ENCODE measurements at places on chromosomes 6 and 20.

GRCh38 chr6:37033819-37034795 lies 28.7 kb downstream of the FGD2 start:
- no peak for DNase-seq

- no peak for DNase-seq
Observed at GRCh38 chr6:144920391-144920961, 635.3 kb downstream of the UTRN start.

GRCh38 chr20:44580581-44581268 lies 1.7 kb upstream of the PKIG start:
- no peak for DNase-seq

GRCh38 chr20:22285555-22285954 lies 298.8 kb downstream of the FOXA2 start:
- DNase-seq, result no peak

GRCh38 chr6:53244399-53244931 lies 95.8 kb upstream of the GCM1 start:
- DNase-seq, result no peak

DNA sequence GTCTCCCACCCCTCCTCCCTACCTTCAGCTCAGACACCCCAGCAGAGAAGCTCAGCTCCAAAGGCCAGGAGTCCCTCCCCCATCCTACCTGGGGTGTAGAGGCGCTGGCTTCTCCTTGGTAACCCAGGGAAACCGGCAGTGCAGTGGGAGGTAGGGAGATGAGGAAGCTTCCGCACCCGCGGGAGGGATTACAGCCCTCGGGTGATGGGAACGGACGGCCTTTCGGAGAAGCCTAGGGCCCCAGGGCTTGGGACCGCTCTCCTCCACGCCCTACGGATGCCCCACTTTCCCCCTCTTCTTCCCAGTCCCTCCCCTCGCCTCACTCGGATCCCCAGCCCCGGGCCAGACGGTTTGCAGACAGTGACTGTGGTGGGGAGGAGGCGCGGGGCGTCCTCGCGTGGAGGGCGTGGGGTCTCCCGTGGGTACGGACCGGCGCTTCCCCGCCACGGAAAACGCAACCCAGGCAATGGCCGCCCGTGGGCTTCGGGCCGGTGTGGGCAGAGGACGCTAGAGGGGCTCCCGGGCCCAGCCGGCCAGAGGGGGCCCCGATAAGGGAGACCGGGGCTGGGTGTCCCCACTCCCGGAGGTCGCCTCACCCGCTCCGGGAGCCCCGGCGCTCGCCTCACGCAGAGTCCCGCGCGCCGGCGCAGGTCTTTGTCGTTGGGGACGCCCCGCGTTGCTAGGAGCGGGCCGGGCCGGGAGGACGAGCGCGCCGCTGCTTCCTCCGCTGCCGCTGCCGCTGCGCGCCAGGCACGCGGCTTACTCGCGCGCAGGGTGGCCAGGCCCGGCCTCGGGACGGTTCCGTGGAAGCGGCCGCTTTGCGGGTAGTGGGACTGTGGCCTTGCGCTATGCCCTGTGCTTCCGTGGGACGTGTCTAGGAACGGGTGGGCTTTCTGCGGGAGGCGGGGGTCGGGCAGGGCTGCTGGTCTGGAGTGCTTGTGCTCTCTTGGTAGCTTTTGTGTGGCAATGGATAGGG lies 15.8 kb downstream of the AARS2 start:
- no peak for DNase-seq

DNA sequence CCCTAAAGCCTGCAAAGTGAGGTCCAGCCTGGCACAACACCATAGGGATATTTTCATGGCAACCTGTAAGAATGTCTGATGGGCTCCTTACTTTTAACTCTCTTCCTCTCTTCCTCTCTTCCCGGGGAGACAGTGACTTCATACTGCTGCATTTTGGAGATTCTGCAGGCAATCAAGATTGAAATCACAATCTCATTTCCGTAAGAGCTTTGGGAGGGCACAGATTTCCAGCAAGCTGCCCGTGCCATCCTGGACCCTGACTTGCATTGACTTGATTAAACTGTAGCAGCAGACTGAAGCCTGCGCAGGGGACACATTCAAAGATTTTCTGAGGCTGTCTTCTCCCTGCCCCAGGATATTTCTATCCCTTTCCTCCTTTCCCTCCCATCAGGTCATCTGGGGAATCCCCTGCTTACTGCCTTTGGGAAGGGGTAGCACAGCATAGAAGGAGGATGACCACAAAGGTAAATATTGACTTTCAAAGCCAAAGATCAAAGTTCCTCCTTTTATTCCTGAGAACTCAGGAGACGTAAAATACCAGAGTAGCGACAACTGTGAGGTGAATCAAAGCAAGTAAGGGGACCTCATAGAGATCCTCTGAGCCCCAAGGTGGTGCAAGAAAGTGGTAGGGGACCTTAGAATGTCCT lies 504.0 kb upstream of the ARID1B start:
- no peak for DNase-seq

DNA sequence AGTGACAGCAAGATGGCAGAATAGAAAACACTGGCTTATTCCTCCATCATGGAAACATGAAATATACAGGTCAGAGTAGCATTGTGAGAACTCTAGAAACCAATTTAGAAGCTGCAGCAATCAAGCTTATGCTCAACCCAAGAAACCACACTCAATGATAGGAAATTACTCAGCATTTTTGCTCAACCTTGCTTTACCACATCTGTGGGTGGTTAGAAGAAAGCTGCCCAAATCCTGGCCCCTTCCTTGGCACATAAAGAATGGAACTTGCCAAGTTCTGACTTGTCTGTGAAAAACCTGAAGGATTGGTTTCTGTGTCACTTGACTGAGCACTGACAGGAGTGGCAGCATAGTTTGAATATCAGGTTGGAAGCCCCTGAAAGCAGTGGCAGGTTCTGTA lies 108.0 kb upstream of the MOCS1 start:
- DNase-seq, result no peak

DNA sequence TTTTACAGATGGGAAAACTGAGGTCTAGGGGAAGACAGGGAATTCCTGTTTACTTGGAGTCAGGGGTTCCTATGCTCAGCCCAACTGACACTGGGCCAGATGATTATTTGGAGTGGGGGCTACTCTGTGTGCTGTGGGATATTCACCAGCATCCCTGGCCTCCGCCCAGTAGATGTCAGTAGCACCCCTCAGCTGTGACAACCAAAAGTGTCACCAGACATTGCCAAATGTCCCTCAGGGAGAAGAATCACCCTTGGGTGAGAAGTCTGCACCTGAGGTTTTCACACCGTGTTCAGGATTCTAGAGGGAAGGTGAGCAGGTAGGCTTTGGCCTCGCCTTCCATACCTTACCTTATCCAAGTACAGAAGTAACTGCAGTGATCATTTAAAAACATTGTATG lies 27.6 kb downstream of the CDH26 start:
- no peak for DNase-seq

GRCh38 chr6:69624944-69625343 lies 171.9 kb downstream of the LMBRD1 start:
- no peak for DNase-seq

GRCh38 chr6:10847684-10848083 lies 9.3 kb upstream of the MAK start:
- no peak for DNase-seq

DNA sequence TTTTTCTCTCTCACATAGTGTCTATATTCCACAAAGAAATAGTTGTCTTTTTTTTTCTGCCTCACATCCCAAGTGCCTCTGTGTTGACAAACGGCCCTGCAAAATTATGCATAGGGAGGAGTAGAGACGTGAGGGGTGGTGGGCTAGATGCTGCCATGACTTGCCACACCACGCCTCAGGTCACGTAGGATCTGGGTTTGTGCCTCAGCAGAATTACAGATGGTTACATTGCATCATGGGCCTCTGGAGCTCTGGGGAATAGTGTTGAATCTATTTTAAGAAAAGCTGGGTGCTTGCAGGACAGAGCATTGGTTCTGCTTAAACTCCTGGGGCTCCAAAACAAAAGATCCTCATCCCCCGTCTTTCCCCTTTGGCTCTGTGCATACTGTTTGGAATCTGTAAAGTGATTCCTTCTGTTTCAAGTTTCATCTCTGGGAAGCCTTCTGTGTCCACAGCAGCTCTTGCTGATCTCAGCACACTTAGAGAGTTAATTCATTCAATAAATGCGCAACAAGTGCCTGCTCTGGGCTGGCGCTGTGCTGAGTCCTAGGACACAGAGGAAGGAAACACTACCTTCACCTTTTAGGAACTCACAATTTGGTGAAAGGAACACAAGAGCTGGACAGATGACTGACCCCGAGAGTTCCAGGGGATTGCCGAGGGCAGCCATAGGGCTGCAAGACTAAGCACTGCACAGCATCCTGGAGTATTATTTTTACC lies 2.4 kb downstream of the FANCE start:
- no peak for DNase-seq

DNA sequence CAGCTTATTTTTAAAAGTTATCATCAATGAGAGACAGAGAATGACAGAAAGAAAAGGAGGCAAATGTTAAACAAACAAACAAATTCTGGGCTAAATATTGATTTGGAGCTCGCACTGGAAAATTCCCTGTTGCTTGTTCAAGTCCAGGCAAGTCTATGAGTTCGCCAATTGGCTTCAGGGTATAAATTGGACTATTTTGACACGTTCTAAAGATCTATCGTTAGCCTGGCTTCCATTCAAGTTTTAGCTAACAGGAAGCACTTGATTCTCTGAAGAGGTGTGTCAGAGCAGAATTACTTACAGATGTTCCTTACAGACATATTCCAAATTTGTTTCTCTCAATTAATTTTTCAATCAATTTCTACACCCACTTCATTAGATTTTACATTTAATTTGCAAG lies 15.8 kb upstream of the RFPL4B start:
- no peak for DNase-seq

DNA sequence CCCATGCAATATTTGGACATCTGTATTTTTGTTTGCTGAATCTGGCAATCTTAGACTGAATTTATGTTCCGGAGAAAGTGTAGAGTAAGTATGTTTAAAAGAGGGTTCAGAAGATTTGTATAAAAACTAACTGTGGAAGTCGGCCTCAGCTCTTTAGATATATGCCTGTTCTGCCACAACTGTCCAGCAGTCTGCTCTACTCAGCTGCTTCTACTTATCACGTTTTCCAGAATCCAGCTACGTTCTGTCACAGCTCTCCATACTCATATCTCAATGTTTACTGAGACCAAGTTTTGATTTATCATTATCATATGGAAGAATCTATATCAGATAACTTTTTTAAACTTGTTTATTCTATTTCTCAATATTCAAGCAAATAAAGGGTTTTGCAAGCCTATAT lies 721.3 kb downstream of the EYS start:
- DNase-seq, result no peak

DNA sequence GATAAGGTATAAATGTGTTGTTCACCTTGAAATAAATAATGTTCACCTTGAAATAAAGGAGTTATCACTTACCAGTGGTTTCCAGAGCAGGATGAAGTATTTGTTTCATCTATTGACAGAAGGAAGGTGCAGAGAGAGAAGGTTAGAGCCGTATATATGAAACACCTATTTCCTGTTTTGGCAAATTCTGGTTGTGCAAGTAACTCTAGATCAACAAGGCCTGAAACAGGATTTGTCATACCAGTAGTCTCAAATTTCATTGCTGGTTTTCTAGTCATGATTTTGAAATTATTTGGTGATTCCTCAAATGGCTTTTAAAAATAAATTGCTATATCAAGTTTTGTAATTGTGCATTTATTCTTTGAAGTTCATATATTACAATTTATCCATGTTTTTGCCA lies at the start of gene CRISP3:
CRISP3 (minus strand) TSS at position 130 of the 400 bp plus-strand sequence; CDS start at position 109, 21 bp downstream.
- no peak for DNase-seq

DNA sequence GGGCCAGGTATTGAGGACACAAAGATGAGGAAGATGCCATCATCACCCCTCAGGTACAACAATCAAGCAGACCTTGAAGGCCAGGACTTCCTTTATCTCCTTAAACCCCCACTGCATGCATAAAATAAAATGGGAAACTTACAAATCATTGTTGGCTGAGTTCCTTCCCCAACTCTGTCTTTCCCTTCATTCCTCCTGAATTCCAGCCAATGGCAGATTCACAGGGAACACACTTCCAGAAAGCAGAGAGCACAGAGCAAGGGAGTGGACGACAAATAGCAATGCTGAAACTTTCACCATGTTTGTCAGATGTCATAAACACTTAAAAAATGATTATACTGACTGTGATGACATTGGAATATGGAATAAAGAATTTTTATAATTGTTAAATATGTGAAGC lies 37.3 kb upstream of the NXT1 start:
- DNase-seq, result no peak

GRCh38 chr6:158405933-158406332 lies 93.7 kb downstream of the TULP4 start:
- no peak for DNase-seq

DNA sequence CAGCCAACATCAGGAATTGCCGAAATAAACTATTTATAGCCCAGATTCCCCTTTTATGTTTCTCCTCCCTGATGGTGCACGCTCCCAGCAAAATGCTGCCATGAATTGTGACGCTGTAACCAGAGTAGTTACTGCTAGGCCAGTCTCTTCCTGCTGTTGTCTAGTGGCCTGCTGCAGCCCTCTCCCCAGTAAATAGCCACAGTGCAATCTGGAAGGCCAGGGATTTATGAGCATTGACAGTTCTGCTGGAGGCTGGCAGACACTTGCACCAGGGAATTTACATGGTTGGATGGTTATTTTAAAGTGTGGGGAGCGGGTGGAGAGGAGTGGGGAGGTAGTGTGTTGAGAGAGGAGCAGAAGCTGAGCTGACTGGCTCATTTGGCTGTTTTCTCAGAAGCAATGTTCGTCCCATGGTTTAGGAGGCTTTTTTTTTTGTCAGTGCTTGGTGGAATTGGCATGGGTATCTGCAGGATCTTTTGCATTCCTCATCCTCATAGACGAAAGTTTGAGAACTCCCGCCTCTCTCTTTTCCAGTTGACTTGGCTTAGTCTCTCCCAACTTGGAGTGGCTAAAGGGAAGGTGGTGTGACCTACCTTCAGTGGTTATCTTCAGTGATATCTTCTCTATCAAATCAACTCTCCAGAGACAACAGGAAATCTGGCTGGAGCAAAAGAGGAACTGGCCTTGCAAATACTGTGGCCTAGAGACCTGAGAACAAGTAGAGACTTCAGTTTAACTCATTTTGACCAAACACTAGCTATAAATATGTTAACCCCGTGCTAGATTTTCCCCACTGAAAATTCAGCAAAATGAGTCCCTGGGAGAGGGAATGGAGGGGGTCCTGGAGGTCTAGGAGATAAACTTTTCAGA lies 99.3 kb upstream of the VSTM2L start:
- DNase-seq, result no peak

DNA sequence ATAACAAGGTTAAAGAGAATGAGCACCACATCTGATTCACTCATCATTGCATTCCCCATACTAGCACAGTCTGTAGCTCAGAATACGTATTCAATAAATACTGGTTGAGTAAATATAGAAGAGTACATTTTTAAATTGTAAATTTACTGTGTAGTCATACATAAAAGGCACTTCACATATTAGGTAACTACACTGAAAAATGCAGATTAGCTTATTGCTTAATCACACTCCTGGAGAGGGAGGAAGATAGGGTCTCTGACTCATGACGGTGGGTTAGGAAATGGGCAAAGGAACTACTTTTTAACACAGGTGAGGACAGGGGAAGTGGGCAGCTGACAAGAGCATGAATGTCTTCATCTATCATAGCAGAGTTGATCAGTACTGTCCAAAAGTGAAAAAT lies 133.2 kb downstream of the TBC1D32 start:
- DNase-seq, result no peak

- DNase-seq, result no peak
Observed at GRCh38 chr20:59042151-59042795, at the start of gene PRELID3B. Gene PRELID3B (minus strand): TSS chr20:59042786. CDS start chr20:59042730, 56 bp downstream.

Data from activated CD8-positive, alpha-beta memory T cell treated with anti-CD3 and anti-CD28 coated beads for 4 hours (primary cell).